ENCODE measurements at places on chromosomes 5 and 9.

DNA sequence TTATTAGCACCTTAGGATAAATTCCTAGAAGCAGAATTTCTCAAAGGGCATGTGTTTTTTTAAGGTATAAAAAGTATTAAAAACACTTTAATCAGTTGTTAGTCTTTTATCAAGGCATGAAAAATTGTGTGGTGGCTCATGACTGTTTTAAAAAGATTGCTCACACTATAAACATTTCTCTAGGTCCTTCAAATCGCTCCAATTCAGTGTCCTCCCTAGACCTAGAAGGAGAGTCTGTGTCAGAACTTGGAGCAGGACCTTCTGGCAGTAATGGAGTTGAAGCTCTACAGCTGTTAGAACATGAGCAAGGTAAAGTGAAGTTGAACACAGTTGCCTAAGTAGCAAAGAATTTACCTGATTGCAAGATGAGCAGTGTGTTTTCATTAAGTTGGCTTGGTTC, 62.0 kb downstream of the GAPVD1 start:
- no peak for DNase-seq

- DNase-seq = no peak
Measured at GRCh38 chr5:107959573-107960279, 289.0 kb upstream of the EFNA5 start.

DNA sequence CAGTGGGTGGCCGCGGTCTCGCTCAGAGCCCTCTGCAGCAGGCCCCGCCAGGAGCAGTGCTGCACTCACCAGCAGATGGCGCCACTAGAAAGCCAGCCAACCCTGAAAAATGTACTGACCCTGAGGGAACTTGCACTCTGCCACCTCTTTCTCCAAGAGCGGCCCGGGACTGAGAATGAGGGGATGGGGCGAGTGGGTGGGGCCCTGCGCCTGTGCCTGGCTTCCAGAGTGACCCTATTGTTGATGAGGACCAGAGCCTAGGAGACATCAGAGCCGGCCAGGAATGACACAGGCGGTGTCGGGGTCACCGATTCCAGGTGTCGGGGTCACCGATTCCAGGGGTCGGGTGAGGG, 2.9 kb upstream of the IL17B start:
- DNase-seq = no peak

- no peak for DNase-seq
Measured at GRCh38 chr5:142866563-142867275, 96.5 kb downstream of the ARHGAP26 start.

DNA sequence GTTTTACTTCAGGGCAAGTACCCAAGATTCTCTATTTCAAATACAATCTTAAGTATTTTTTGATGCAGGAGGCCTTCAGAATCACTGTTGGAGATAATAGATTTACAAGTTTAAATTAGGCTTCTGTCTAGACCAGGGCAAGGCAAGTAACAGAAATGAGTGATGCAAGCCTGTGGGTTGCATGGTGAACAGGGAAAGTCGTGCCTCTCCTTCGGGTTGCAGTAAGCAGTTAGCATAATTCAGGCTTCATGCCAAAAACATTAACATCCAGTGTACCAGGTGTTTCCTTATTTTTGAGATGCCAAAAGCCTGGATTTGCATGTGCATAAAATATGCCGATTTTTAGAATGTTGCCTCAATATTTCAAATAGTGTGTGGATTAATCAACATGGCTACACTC, 369.0 kb downstream of the CAAP1 start:
- no peak for DNase-seq

GRCh38 chr5:3780278-3780677, 184.6 kb downstream of the IRX1 start:
- no peak for DNase-seq

GRCh38 chr9:122202111-122202510, 26.6 kb downstream of the LHX6 start:
- no peak for DNase-seq

- DNase-seq = no peak
Measured at GRCh38 chr5:54882101-54882500, 103.3 kb downstream of the ESM1 start.

DNA sequence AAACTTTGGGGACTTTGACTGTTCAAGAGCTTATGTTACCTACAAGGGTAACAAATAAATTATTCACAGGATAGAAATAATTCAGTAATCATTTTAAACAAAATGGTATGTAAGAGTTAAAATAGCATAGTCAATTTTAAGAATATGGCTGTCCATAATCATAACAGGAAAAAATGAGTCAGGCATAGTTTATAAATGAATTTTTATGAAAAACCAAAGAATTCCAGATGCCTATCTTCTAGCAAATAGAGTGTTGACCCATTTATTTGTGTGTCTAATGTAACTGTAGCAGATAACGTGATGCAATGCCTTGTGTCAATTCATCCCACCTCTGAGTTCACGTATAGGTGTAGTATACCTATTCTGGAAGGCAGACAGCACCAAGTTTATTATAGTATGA, 169.7 kb upstream of the CDH9 start:
- no peak for DNase-seq
